ENCODE measurements at places on chromosomes 7 and 10.

- DNase-seq = no peak
These were observed 30.6 kb upstream of the GPNMB start for GRCh38 chr7:23216021-23216420.

- peak; percentile 54 for DNase-seq
These were observed 50.6 kb downstream of the SLC29A4 start for GRCh38 chr7:5333121-5334045.

GRCh38 chr10:13890233-13891127 lies 303.7 kb downstream of the PRPF18 start:
- no peak for DNase-seq

DNA sequence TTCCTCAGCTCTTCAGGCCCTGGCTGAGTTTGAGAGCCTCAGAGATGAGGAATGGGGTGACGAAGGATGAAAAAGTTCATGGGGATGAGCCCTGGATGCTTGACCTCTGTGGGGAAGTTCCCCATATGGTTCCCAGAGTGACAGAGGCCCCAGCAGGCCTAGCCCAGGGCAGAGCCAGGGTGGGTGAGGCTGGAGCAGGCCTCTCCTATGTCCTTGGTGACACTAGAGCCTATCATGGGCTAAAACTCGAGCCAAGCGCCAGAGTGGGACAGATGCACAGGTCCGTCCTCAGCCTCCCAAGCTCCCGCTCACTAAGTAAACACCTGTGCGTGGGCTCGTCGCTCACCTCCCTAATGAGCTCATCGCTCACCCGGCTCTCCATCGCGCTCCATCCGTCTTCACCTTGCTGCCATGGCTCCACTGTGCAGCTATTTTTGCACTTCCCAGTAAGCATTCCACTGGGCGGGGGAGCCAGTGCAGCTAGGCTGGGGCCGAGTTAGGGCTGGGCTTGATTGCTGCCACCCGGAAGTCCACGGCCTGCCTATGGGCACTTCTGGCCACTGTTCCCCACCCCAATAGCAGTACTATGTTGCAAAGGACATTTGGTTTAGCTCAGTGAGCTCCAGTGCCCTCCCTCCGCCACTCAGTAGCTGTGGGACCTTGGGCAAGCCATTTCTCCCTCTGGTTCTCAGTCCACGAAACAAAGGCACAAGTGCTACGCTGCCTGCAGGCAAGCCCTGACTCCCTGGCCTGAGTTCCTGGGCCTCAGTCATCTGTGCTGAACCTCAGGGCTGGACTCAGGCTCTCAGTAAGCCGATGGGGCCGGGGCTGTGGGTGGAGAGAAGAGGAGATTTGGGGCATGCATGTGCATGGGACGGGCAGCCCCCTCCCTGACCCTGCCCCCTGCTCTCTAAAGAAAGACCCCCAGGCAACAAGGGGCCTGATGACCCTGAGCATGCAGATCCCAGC lies 117.3 kb upstream of the PCBD1 start:
- no peak for DNase-seq

Data from RWPE2 (cell line).